Stimulated activated CD4-positive, alpha-beta T cell treated with anti-CD3 and anti-CD28 coated beads, Interleukin-1b, Interleukin-23, amount 100 ng/mL, for 1 hour (primary cell): ENCODE measurements at places on chromosomes 7 and 10.
A peak's percentile ranks its signal among the peaks of the same experiment; 100 is the strongest.

DNA sequence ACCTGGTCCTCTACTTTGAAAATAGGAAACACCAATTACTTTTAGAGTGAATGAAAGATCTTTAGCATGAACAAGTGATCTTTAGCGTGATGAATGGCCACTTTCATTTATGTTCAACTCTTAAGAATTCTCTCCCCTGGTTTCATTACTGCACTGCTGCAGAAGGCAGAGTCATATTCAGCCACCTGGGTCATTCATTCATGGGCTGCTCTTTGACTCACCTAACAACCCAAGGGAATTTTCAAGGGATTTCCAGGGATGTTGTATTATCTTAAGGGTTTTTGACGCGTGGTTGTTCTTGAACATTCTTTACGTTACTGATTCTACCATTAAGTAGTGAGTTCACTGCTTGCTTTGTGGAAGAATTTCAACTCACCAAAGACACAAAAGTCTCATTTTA lies 87.3 kb upstream of the STK17A start:
- DNase-seq = no peak

- no peak for DNase-seq
Measured at GRCh38 chr7:35909870-35910357, 109.1 kb downstream of the SEPTIN7 start.

GRCh38 chr7:22579961-22580360 lies 80.0 kb upstream of the STEAP1B start:
- DNase-seq = no peak

DNA sequence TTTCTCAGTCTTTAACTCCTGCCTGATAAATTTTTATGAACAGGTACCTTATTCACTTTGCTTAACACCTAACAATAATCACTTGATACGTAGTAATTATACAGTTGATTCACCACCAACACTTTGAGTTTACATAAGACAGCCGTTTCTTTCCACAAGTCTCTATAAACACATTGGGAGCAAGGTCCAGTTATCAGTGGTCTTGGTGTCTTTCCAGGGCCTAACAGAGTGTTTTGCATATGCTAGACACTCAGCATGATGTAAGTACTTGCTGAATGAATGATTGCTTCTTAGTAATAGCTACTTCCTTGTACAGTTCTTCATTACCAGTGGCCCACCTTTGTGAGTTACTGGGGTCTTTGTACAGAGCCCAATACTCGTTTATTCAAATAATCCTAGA lies 6.4 kb downstream of the CLDN12 start:
- no peak for DNase-seq

- DNase-seq = no peak
Measured at GRCh38 chr7:137439829-137440825, 96.6 kb upstream of the PTN start.

DNA sequence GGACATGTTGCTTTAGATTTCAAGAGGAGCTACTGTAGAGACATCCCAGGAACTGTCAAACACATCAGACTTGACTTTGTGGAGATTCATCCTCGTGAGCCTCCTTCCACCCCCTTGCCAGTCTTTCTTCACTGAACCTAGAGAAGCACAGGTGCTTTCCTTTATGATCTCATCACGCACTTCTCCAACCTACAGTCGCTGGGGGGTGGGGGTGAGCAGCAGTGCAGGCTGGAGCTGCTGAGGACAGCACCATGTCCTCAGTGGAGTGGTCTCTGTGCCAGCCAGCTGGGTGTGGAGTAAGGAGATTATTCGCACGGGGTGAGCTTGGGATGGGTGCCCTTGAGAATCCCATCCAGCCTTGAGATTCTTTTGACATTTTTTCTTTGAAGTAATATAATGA lies 88.1 kb downstream of the VOPP1 start:
- no peak for DNase-seq

DNA sequence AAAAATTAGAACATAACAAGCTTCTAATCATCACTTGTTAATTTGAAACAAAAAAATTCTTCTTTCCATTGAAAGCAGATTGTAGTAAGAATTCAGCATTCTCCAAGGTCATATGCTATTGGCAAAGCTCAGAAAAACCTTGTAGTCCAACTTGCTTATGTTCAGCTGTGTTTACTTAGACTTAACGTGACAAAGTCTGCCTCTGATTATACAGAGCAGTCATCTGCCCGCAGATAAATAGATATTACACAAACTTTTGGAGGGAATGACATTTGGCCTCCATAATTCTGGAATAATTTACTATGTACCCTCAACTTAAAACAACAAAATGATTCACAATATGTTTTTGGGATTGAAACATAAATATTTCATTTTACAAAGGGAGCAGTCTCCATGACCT lies 45.8 kb downstream of the MKX start:
- DNase-seq = no peak

DNA sequence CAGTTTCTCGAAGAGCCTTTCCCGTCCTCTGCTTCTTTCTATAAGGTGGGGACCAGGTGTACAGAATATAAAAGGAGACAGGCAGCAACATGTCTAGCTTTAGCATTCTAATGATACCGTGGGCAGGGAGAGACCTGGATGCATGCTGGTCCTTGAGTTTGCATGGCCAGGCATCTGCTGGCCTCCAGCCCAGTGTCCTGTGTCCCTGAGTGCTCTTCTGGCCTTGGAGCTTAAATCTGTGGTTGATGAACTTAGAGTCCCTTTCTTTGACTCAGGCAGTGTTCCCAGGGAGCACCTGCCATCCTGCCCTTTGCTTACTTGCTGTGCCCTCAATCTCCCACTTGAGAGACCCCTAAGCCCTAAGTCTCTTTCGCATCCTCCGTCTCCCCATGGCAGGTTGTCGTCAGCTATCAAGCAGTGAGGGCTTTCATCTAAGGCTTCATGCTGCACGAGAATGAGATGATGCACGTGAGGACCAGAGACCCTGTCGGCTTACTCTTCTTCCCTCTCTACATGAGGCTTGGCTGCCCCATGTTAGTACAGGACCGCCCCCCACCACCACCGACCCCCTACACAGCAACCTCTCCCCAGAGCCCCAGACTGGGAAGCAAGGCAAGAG lies 313.4 kb upstream of the C7orf33 start:
- DNase-seq = no peak

DNA sequence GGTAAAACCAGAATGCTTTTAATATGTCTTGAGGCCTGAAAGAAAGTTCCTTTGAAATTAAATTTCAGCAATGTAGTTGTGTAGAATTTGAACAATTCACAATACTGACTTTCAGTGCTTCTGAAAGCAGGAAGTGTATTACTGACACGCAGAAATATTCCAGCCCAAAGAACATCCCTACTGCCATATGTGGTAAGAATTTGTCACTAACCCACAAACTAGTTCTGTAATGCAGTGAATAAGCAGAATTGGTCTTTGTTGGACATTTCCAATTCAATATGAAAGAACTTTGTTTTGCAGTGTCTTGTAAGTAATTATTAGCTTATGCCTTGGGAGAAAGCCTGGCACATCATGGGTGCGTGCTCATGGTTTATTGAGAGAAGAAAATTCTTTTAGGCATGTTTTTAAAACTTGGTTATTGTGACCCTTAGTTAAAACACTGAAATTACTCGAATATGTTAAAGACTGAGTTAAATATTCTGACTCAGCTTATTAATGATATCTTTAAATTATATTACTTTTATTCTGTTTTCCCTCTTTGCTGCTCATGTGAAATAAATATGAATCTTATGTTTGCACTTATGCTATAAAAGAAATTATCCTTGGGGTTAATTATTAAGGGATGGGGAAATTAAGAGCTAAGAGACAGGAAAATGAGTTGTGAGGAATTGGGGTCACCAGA lies 33.4 kb downstream of the PTPN12 start:
- no peak for DNase-seq

DNA sequence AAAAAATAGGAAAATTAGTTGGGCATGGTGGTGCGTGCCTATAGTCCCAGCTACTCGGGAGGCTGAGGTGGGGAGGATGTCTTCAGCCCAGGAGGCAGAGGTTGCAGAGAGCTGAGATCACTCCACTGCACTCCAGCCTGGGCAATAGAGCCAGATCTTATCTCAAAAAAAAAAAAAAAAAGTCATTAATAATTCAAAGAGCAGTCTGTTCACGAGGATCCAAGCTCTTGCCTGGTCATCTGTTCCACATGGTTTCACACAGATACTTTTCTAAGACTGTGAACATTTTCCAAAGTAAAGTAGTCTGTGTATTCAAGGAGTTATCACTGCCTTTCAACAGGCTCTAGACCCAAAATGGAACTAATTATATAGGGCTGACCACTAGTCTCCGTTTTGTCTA lies 86.9 kb downstream of the ZNF277 start:
- DNase-seq = no peak

DNA sequence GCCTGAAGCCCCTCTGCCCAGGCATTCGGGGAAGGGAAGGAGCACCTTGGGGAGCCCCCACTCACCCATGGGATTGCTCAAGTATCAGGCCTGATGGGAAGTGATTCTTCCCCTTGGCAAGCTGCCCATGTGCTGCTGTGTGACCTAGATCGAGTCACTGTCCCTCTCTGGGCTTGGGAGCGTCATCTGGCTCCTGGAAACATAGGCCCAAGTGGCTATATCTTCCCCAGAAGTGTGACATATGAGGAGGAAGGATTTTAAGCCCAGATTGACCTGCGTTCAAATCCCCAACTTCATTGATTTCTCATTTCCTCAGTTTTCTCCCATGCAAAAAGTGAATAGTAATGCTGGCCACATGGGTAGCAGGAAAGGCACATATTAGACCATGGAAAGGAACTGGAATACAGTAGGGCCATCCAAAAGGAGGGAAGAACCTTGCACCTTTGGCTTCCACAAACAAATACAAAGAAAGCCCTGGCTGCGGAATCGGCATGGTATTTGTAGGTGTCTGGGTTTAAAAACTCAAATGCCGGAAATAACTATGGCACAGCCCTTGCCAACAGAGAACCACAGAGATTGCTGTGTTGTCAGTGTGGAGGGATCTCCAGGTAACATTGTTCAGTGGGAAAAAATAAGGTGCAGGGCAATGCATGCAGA lies 169.5 kb upstream of the ZMIZ1 start:
- DNase-seq = no peak

DNA sequence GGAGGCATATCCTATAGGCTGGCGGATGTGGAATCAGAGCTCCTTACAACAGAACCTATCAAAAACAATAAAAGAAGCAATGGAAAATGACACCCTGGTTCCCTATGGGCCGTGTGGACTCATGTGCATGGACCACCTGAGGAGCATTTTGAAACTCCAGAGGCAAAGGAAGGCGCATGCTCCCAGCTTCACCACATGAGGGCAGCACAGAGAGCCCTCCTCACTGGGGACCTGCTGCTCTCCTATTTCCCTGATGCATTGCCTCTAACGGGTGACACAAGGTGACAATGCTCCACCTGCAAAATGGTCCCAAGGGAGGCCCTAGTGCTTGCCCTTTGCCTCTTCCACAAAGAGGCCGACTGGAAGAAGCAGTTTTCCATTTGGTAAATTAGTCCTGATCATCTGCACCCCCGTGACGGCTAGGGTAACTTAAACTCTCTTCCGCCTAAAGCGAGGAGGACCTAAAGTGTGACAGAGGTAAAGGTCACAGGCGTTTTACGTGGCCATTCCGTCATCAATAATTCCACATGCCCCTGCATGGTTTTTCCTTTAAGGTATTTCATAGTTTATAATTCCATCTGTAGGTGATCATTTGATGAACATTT lies 67.7 kb downstream of the GPAM start:
- peak; percentile 4 for DNase-seq

DNA sequence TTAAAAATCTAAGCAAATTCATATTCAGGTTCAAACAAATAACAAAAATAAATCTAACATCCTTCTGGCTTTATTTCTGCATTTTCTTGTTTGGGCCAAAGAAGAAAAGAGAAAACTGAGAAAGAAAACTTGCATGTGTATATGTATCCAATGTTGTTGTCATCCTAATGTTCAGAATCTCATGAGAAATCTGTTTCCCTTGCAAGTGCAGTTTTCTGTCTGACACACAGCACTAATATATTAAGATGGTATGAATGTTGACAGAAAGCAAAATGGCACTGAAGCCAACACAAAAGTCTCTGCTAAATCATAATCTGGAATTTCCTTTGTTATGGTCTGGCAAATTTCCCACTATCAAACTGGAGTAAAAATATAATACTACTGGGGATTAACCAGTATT lies 235.9 kb downstream of the HGF start:
- DNase-seq = no peak

GRCh38 chr7:30304177-30304884 lies 19.9 kb downstream of the ZNRF2 start:
- no peak for DNase-seq

DNA sequence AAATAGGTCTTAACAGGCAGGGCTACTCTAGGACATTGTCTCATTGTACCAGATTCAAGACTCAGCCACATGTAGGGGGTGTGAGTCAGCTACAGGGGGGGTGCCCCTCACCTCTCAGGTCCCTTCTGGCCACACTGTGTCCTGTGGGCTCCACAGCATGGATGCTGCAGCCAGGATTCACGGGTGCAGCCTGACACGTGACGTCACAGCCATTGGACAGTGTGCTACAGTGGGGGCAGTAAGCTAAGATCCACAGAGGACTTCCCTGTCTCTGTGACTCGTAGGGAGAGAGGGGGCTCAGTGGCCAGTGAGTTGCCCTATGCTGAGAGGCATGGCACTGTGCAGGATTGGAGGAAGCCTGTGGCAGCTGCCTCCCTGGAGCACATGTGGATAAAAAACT lies 77.9 kb downstream of the TMEM178B start:
- no peak for DNase-seq

DNA sequence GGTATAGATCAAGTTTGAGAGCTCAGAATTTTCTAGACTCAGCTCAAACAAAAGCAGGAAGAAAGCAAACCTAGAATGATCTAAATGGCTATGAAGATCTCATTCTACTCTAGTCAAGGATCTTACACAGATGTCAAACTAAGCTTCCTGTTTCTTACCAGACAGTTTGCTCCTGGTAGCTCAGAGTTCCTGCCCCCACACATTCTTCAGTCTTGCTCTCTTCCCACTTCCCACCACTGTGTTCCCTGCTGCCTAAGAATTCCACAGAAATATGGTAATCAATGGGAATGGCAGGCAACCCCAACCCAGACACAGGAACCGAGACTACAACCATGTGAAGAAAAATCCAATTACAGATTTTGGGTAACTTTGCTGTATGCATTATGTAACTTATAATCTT lies 133.4 kb upstream of the PTN start:
- DNase-seq = no peak

GRCh38 chr7:23106057-23106822 lies 655 bp downstream of the KLHL7 start:
- peak; percentile 4 for DNase-seq

- DNase-seq = no peak
Measured at GRCh38 chr7:32400676-32401075, 89.5 kb downstream of the LSM5 start.

DNA sequence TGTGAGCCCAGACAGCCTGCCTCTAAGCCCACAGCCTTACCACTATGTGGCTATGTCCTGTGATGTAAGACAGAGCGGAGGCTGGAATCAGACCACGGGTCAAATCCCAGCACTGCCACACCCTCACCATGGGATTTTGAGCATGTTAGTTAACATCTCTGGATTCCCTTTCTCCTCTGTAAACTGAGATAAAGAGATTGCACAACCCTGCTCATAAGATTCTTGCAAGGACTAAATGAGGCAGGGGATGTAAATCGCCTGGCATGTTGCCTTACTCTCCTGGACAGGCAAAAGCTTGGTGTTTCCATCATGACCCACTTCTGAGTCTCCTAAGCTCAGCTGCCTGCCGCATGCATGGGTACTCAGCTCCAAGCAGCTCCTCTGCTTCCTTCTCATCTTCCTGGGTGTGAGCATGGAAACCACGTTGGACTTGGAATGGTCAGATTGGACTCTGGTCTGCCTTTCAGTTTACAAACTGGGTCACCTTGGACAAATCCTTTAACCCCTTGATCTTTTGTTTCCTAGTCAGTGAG lies 41.3 kb upstream of the MTURN start:
- no peak for DNase-seq

GRCh38 chr10:60801522-60801921 lies 23.2 kb downstream of the CDK1 start:
- DNase-seq = no peak
